ENCODE measurements at places on chromosomes 7 and 10.

DNA sequence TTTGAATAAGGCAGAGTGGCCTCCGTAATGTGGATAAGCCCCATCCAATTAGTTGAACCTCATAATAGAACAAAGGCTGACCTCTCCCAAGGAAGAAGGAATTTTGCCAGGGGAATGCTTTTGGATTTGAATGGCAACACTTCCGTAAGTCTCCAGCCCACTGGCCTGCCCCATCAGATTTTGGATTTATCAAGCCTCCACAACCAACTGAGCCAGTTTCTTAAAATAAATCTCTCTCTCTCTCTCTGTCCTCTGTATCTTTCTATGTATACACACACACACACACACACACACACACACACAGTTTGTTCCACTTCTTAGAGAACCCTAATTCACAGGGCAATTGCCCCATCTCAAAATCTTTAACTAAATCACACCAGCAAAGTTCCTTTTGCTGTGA is 100.9 kb upstream of the CAV2 start:
- no peak for DNase-seq

DNA sequence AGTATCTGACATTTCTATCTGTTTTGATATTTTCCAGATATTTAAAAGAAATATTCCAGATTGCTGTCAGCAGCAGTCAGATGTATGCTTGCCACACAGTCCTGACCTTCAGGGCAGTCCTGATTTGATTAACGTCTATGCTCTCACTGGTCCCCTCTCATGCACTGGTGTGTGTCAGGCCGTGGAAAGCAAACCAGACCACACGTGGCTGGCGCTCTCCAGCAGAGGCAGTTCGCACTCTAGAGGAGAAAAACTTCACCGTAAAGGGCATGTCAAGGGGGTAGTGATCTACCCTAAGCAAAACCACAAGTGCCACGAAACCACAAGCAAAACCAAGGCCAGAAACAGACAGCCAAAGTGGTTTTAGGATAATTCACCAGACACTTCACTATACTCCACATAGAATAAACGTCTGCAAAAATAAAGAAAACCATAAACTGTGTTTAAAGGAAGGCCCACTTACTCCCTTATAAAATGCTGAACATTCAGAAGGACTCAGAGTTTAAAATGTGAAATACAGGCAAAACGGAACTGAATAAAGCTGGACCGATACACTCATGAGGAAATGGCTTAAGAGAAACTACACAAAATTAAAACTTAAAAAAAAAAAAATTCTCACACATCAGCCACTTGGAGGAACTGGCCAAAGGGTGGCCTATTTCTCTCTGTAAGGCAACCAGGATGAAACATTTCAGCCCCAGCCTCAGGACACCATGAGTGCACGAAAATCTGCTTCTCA is 26.4 kb downstream of the PARP12 start:
- DNase-seq = no peak

- no peak for DNase-seq
These were observed 638 bp downstream of the METTL27 start for GRCh38 chr7:73841689-73842066.

- DNase-seq = no peak
These were observed 43.5 kb upstream of the NKX6-2 start for GRCh38 chr10:132829403-132829802.

GRCh38 chr7:116988363-116988989 is 35.2 kb downstream of the ST7 start:
- DNase-seq = no peak

DNA sequence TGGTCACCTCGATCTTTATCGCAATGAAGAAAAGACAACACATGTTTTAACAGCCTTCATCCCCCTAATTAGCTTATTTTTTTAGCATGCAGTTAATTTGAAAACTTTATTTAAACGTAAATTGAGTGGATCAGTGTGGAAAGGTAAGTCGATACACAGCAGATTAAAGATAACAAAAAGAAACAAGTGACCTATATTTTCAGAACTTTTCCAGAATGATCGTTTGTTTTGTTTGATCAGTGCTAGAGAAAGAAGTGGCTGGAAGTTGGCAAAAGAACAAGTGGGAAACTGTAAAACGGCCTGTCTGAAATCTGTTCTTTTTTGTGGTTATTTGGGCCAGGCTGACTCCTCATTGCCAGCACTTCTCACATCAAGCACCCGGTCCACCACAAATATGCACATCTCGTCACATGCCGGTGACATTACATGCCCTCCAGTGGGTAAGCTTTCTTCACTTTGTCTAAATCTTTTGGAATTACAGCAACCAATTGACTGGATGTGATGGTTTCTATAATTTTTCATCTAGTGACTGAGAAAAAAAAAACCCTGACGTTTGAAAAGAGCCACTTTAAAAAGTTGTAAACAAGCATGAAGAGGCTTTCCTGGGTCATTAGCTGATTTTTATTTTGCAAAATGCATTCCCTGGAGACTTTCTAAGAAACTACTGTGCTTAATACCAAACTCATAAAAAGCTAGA is 33.2 kb downstream of the C7orf33 start:
- no peak for DNase-seq

GRCh38 chr7:120997882-120998474 is 9.5 kb downstream of the CPED1 start:
- DNase-seq = no peak

- no peak for DNase-seq
These were observed 305.9 kb upstream of the MGMT start for GRCh38 chr10:129161150-129161549.

DNA sequence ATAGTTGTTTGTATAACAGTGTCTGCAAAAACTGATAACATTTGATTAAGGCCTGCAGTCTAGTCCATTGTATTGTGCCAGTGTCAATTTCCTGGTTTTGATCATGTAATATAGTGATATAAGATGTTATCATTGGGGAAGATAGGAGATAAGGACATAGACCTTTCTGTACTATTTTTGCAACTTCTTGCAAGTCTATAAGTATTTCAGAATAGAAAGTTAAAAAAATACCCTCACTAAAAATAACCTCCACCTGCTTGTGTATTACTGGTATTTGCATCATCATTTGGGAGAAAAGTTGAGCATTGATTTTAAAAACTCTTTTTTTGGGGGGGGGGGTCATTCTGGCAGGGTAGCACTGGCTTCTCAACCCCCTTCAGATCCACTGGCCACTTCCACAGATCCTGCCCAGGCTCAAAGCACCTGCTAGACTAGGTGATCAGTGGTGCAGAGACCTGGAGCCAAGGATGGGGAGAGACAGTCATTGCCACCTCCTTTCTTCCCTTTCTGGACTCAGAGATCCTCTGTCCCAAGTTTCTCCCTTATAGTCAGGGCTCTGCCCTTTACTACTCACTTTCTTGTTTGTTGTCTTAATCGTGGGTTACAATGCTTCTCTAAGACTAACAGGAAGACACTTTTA is 103.0 kb downstream of the RBM20 start:
- DNase-seq = no peak

GRCh38 chr7:155975490-155975889 is 163.2 kb upstream of the SHH start:
- DNase-seq = no peak

DNA sequence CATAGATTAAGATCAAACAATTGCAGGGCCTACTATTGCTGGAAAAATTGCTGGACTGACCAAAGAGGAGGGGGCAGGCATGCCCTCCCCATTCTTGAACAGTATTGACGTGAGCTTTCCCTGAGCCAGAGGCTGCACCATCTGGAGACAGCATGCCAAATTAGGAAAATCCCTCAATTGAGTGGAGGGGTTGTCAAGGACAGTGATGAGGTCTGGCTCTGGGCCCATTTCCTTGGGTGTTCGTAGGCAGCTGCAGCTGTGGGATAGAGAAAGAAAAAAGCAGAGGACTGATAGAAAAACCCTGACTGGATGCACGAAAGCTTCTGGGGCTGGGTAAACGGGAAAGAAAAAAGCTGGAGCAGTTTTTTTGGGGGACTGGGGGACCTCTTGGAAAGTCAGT is 22.8 kb upstream of the ORC5 start:
- no peak for DNase-seq

DNA sequence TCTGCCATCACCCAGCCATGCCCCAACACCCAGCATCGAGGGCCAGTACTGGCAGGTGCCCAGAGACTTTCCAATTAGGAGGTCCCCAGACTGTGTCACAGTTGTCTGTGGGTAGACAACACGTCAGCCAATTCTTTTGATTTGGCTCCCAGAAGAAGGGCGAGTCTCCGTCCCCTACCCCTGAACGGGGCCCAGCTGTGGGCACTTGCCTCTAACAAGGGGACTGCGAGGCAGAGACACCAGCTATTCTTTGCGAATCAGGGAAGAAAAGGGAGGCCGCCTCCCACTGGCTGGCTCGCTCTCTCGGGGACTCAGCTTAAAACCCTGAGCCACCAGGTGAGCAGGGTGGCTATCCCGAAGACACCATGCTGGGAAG is 167.3 kb downstream of the USP6NL start:
- DNase-seq = no peak

DNA sequence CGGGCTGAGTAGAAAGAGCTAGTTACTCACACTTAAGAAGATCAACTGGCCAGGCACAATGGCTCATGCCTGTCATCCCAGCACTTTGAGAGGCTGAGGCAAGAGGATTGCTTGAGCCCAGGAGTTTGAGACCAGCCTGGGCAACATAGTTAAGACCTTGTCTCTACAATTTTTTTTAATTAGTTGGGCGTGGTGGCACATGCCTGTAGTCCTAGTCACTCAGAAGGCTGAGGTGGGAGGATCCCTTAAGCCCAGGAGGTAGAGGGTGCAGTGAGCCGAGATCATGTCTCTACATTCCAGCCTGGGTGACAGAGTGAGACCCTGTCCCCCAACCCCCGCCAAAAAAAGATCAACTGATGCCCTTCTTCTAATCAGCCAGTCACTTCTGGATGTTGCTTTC is 74.6 kb upstream of the ATP6V0A4 start:
- no peak for DNase-seq

GRCh38 chr10:310371-310770 is 175.1 kb downstream of the ZMYND11 start:
- no peak for DNase-seq

- peak; percentile 16 for DNase-seq
These were observed 174.7 kb downstream of the HERPUD2 start for GRCh38 chr7:35519971-35520809.

GRCh38 chr7:132092106-132092505 is 484.2 kb downstream of the PLXNA4 start:
- DNase-seq = no peak

DNA sequence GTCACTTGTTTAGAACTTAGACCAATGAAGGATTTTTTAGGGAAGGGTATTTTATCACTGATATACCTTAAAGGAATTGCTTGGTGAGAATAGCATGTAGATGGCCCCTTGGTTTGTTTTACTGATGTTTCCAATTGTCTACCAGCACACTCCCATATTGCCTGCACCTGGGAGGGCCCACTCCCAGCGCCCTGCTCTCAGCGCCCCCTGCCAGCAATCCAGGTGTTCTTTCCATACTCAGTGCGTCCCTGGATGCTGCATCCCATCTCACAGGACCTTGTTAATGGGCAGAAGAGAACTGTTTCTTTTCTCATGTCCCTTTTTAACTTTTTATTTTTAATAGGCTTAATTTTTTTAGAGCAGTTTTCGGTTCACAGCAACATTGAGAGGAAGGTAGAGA is 24.1 kb upstream of the SFRP5 start:
- no peak for DNase-seq

DNA sequence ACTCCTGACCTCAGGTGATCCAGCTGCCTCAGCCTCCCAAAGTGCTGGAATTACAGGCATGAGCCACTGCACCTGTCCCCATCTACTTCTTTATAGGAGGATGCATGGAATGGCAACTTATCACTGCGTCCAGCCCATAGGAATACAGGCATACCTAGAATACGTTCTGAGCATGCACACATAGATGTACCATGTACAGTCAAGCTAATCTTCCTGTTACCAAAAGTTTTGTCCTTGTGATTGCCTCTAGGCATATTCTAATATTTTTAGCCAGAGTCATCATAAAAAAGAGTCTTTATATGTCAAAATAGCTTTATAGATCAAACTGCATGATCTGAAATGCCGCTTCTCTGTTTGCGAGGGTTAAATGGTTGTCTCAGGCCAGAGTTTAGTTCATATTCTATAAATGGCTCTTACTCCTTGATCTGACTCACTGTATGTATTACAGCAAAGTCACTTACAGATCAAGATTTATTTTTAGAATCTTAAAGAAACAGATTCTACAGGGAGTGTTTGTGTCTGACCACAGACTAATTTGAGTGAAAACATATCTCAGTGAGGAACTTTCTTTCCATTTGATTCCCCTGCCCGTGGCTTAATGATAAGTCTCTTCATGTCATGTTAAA is 210.9 kb downstream of the CREB5 start:
- no peak for DNase-seq

GRCh38 chr7:77441046-77441445 is 24.9 kb upstream of the GSAP start:
- DNase-seq = no peak

DNA sequence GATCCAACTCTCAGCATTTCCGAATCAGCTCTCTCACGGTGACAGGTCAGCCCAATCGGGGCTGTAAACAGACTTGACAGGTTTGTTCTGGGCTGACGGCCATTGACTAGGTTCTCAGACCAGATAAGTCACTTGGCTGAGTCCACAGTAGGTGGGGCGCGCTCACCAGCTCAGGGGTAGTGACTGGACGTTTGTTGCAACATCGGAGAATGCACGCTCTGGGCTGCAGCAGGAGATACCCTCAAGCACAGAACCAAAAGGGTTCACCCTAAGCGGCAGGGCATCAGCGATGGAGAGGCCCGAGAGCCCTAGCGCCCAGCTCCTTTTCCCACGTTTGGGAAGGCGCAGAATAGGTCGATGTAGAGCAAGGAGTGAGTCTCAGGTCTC is 1.8 kb downstream of the KLLN start:
- DNase-seq = peak; percentile 62

DNA sequence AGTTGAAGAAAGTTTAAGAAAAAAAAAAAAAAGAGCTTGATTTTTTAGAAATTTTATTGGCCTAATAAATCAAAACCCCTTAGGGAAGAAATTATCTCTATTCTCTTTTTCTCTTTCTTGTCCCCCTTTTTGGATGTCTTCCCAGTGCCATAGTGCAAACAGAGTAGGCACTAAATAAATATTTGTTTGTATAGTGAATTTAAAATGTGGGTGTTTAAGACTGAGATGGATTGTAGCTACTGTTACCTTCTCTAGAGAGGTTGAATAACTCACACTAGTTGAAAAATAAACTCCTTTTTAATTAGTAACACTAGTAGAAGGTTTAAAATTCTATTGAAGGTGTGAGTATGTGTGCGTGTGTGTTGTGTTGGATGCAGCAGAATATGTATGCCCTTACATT is 783.8 kb downstream of the NXPH1 start:
- DNase-seq = no peak

DNA sequence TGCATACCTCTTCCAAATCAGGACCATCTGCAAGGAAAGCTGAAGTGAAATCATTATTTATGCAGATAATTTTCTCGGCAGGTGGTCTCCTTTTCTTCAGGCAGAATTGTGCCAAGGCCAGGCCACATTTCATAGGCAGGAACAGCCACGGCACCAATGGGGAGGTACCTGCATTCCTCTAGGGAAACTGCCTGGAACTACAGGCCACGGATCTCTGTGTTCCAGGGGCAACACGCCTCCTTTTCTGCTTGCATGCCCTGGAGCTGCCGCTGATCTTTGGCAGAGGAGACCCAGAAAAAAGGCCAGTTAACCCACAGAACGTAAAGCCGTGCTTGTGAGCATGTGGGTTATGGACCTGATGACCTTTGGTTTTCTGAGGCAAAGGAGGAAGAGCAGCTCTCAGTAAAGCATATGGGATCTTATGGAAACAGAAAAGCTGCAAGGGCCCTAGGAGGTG is 111.2 kb upstream of the KIAA1217 start:
- DNase-seq = no peak

- DNase-seq = no peak
These were observed 61.0 kb upstream of the RNF32 start for GRCh38 chr7:156579566-156579965.
